Right ventricle myocardium inferior (tissue), 1 donor: ENCODE measurements at places on chromosomes 5 and 9.

GRCh38 chr5:55437859-55438206 lies 96.9 kb downstream of the PLPP1 start:
- DNase-seq = no peak

DNA sequence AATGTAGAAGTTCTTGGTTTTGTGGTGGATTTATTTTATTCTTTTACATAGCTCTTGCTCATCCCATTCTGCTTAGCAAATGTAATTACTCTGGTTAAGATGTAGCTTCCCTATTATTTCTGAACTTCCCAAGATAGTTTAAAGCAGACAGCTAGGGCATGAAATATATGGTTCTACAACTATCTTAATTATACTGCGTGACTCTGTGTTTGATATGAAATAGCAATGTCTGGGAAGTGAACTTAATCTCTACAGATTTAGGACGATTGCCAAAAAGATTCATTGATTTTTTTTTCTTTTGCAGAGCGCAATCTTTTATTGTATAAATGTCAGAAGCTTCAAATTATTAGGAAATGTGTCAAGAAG lies 529.3 kb upstream of the ZNF608 start:
- DNase-seq = no peak

GRCh38 chr5:51242456-51242855 lies 140.8 kb upstream of the ISL1 start:
- DNase-seq = no peak

DNA sequence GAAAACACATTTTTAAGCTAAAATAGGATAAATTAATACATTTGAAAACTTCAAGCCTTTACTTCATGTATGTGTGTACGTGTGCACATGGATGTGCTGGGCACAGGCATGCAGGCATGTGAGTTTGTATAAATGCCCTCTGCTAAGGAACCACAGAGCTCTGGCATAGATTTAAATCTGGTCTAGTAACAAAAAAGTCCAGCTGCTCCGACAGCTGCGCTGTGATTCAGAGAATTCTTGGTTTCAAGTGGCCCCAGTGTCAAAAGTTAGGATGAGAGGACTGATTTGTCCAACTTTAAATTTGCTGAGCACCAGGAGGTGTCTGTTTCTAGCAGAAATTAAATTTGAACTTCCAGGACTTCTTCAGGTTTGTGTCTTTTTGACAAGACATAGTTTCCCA lies 203.7 kb upstream of the TUT7 start:
- no peak for DNase-seq

- DNase-seq = no peak
These were observed 677.7 kb upstream of the KLF4 start for GRCh38 chr9:108167136-108167900.

GRCh38 chr5:159951387-159951786 lies 35.1 kb downstream of the ADRA1B start:
- no peak for DNase-seq

DNA sequence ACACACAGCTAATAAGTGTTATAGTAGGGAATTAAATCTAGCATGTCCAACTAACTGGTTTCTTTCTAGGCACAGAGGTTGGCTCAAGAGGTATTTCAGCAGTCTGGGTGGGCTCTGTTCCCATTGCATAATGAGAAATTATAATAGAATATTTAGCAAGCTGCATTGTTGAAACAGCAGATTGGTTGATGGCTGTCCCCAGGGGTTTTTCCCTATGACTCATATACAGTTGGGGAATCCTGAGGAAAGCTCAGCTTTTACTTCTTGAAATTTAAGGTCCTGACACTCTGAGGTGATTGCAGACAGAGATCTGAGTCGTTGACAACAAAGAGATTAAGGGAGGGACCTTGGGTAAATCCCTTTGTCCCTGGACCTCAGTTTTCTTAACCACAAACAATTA lies 38.3 kb upstream of the TNFSF8 start:
- DNase-seq = no peak

GRCh38 chr5:32058101-32058500 lies 116.0 kb downstream of the GOLPH3 start:
- no peak for DNase-seq

DNA sequence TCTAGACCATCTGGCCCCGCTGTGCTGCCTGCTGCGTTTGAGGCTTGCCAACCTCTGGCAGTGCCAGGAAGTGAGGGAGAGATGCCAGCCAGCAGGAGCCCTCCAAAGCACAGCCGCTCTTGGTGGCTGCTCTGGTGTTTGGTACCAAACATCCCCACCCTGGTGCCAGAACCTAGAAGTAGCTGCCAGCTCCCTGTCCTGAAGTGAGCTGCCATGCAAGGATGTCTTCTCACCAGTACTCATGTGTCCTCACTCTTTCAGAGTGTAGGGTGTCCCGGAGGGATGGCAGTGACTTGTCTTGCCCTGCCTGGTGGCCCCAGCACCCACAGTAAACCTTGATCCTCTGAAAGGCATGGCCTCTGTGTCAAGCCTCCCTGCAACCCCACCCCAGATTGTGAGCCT lies 43.4 kb downstream of the AMBP start:
- no peak for DNase-seq

- no peak for DNase-seq
These were observed at the start of gene RXFP3 for GRCh38 chr5:33936381-33937016. Gene RXFP3, plus strand, starts transcription at chr5:33936386. Its CDS starts 355 bp downstream, at chr5:33936741.

DNA sequence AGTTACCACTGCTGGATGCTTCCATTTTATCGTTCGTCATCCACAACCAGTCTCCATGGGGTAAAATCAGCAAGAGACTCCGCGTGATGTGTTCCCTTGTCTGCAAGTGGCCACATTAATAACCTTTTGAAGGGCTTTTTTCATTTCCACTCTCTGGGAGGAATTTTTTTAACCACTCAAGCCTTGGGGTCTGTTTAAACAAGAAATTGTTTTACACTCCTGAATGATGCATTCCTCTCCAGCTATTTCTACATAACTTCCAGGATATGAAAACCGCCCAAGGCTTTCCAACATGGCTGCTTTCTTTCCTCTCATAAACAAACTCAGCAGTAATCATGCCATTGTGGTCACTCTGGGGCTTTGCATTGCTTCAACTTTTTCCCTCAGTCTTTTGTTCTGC lies 217.2 kb upstream of the DAPK1 start:
- no peak for DNase-seq

GRCh38 chr5:141672841-141673813 lies 8.9 kb downstream of the ARAP3 start:
- DNase-seq = no peak

DNA sequence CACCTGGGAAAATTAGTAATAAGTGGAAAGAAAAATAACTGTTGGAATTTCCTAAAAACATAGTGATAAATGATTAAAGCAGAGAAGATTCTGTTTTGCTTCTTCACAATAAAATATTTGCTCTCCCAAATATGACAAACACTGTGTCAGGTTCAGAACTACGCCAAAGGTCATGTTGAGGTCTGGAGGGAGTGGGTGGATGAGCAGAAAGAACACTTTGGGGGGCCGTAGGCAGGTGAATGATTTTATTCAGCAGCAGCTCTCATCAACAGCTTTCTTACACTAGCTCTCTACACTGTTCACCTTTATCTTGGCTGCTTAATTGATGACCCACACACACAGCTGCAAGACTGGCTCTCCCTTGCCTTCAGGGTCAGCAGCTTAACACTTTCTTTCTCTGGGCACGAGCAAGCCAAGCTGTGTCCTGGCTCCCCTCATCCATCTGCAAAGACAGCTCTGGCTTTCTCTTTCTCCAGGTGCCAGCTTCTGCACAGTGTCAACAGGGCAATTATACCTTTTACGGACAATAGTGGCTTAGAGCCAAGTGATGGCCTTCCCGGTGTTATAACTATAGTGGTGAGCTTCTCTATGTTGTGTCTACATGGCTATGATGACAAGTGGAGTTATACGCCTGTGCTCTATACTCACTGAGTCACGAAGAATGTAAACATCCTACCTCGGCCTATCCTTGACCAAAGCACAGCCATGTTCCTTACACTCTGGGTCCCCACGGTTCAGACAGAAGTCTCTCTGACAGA lies 18.9 kb upstream of the GPX8 start:
- no peak for DNase-seq

DNA sequence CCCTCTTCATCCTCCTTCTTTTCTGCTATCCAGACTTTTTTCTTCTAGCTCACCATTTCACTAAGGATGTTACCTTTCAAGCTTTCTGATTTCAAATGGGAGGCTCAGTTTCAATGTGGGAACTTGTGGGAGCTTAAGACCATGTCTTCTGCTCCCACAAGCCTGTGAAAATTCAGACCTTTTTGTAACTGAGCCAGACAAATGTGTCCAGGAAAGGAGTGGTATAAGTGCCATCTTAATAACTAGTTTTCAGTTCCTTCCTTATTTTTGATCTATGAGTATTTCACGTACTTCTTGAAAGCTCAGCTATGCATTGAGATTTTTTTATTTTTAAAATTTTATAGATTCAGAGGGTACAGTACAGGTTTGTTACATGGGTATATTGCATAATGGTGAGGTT lies 4.6 kb upstream of the ERCC6L2 start:
- no peak for DNase-seq

GRCh38 chr9:6239694-6240093 lies 24.1 kb downstream of the IL33 start:
- no peak for DNase-seq

DNA sequence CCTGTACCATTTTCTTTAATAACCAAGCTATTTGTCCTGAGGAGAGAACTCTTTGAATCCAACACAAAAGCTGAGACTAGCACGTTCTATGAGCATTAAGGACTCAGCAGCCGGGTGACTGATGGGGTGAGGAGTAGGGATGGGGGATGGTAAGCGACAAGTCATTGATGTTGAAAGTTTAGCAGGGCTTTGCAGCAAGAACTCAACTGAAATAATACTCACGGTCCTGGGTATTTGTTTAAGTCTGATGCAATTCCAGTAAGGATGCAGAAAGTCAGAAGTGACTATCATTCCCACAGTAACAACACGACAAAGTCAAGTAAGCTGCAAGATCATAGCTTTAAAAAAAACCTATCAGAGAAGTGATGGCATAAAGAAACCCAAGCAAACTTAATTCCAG lies 131.1 kb downstream of the ACTL7B start:
- DNase-seq = no peak

GRCh38 chr5:36934740-36935356 lies 58.3 kb downstream of the NIPBL start:
- no peak for DNase-seq

GRCh38 chr9:4873066-4873465 lies 80.3 kb downstream of the RCL1 start:
- DNase-seq = no peak
